Activated CD4-positive, alpha-beta T cell treated with anti-CD3 and anti-CD28 coated beads, Interleukin-2, amount 50 U/mL, for 48 hours (primary cell): ENCODE measurements at places on chromosomes 13 and 19.

DNA sequence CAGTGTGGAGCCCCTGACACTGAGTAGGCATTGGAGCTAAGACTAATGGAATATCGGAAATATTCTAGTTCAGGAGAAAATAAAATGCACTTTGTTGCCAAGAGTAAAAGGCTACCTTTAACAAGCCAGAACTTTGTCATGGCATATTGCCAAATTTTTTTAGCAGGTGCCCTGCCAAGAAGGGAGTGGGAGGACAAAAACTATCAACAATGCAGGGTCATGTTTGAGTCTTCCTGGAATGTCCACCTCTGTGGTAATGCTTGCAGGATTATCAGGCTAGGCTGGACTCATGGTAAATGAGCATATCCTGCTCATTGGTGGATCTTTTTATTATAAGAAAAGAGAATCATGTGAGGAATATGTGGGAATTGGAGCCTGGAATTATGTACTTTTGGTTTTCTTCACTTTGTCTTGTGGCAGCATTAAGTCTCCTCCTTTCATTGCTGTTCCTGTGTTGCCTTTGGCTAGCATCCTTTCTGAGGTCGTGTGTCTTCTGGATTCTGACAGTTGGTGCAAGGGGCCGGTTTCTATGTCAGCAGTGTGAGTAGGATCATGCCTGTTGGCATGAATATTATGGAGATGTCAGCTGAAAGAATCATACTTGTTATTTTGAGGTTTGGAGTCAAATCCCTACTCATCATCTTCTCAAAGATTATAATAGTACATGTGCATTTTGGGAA is 122.9 kb upstream of the SPRY2 start:
- DNase-seq, result no peak

DNA sequence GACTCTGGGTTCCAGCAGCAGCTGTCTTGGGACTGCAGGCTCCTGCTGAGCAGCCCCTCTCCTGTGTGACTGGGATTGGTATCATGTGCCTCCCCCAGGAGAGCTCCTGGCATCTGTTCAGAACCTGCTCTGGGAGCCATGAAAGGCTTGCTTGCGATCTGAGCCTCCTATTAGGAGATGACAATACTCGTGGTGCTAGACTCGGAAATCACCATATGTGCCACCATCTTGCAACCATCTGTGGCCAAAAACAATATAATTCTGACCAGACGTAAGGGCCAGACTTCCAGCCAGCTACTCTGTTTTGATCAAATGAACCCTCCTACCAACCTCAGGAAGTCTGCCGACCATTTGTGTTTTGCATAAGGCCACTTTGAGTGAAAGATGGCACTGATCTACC is 484.7 kb downstream of the IRS2 start:
- DNase-seq, result no peak

DNA sequence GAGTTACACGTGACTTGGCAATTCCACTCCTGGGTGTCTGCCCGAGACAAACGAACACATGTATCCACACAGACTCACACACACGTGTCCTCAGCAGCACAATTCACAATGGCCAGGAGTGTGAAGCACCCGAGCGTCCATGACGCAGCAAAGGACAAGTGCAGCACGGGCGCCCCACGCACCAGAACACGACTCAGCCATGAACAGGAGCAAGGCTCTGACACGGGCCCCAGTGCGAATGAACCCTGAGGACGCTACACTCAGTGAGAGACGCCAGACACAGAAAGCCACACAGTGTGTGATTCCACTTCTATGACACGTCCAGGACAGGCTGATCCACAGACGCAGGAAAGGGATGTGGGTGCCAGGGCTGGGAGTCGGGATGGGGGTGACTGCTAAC is 36.4 kb downstream of the PIP5K1C start:
- no peak for DNase-seq

- DNase-seq, result no peak
Measured at GRCh38 chr13:95660981-95661581, 15.9 kb upstream of the DNAJC3 start.

DNA sequence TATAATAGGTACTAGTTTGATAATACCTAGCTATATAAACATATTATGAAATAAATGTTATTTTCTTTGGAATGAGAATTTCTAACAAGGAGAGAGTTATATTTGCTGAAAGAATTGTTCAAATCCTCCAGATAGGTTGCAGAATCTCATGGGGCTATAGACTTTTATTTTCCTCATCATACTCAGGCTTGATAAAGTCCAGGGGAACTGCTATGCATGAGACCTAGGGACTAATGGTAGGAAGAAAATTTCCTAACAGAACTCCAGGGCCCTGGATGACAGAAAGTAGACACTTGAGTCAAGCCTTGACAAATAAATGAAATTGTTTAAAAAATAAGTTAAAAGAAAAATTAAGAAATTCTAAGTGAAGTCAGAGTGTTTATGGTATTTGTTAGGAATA is 138.5 kb upstream of the DACH1 start:
- no peak for DNase-seq
